Left hindlimb (tissue), 1 donor: ENCODE measurements at places on chromosomes 3 and 15.

DNA sequence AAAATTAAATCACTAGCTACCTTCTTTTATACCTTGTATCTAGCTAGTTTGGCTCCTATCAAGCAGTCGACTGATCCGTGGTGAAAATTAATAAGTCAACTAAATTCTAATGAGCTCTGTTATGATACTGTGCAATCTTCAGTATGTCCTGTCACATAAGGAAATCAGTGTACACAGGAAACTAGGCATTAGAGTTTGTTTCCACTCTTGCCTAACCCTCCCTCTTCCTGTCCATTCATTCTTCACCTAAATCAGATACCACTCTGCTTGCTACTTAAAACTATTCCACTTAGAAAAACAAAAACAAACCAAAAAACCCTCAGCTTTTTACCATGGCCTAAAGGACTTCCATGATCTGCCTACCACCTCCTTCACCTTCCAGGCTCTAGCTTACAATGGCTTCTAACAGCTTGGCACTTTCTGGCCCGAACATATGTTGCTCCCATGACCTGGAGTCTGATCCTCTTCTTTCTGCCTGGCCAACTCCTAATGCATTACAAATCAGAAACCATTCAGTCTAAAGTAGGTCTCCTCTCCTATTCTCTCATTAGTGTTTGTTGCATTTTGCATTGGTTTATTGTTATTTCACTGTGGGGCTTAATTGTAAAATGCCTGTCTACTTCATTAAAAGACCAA, 7.9 kb downstream of the RFC4 start:
- no peak for DNase-seq

- no peak for DNase-seq
Observed at GRCh38 chr3:111284503-111285183, 213.0 kb downstream of the NECTIN3 start.

GRCh38 chr3:111761309-111761795, 97.7 kb upstream of the PHLDB2 start:
- no peak for DNase-seq

GRCh38 chr3:78632925-78633553, 1134.8 kb downstream of the ROBO1 start:
- DNase-seq = no peak

DNA sequence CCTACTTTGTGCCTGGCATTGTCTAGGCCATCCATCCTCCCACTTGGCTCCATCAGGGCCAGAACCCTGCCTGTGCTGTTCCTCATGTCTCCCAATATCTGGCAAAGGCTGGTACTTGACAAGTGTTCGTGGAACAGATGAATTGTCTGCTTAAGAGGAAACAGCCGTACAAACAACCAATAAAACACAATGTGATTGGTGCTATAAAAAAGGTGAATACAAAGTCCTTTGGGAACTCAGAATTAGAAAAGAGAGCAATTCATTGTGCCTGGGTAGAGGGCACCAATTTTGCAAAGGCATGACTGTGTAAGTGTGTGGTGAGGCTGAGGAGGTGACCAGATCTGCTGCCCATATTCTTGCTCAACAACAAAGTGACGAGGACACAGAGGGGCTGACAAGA, 164.5 kb upstream of the PPP2R3A start:
- DNase-seq = no peak

DNA sequence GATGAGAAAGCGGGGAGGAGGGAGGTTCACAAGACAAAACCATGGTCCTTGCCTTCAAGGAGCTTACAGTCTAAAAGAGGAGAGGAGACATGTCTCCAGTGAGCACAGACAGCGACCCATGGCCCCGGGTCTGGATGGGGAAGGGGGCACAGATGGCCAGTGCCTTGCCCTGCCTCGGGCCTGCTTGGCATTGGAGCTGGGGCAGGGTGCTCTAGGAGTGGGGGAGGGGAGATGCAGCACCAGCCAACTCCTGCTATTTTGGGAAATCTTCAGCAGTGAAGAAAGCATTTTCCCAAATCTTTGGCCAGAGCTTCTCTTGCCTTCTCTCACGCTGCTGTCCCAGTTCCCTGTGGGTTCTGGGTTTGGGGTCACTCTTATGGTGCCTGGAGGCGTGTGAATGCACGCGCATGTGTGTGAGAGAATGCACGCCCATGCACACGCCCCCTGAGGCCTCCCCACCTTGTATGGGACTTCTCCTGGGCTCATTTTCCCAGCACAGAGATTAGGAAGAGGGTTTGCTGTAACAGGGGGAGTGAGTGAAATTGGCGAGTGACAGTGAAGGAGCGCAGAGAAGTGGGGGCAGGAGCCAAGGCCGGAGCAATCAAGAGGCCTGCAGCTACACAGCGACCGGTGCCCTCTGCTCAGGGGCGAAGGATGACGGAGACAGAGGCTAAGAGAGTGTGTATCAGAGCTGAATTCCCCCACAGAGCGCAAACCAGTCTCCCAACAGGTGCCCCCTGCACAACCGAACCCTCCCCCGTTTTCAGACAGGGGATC, 71.5 kb downstream of the SEMA5B start:
- peak; percentile 18 for DNase-seq
